ENCODE measurements at places on chromosomes 12 and 14.

- no peak for DNase-seq
Measured at GRCh38 chr12:38931461-38931860, 26.1 kb upstream of the CPNE8 start.

- no peak for DNase-seq
Measured at GRCh38 chr12:96501133-96501761, 11.9 kb downstream of the CFAP54 start.

GRCh38 chr14:101458741-101459550, 102.3 kb upstream of the DIO3 start:
- DNase-seq: no peak

GRCh38 chr14:102532204-102532658, 22.7 kb upstream of the ANKRD9 start:
- DNase-seq: no peak

DNA sequence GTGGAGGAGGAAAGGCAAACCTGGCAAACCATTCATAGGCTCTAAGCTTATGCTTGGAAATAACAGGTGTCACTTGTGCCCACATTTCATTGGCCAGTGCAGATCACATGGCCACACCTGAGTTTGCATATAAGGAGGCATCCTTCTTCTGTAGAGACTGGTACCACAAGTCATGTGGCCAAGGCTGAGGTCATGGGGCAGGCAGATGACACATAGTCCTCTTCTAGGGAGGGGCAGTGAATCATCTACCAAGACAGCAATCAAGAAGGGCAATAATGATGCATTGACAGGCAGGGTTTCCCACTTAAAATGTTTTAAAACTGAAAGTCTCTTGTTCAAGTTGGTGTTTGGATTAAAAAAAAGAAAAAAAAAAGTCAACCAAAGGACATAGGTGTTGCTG, 77.3 kb downstream of the DAAM1 start:
- no peak for DNase-seq

DNA sequence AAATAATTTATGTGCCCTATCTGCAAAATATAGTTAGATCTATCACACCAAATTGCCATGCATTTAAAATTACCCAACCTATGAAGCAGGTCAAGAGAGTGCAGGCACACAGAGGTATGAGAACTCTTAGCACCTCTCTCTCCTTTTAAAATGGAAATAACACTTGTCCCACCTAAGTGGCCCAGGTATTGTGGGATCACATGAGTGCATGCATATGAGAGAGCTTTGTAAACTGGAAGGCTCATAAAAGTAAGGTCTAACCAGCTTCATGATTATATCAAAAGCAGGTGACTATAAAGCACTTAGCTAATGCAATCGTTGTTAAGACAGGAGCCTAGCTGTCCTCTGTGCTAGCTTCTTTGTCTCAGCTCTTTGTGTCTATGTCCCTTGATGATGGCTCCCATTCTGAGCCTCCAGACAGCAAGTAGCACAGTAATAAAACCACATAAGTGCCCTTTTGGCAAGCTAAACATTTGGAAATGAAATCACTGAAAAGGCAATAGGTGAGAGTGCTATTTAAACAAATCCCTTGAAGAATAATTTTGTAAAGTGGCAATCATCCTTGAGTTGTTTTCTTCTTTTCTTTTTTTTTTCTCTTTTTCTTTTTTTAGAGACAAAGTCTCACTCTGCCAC, 219.0 kb downstream of the NTF3 start:
- DNase-seq: no peak

Data from NCI-H526 (cell line).